Right ventricle myocardium inferior (tissue), 1 donor: ENCODE measurements at places on chromosomes 6 and 20. TPM values are rescaled to one million over a fixed set of nuclear protein-coding genes. Genes with fewer than 3 reads are reported as not detected.

The RAB32 gene
- 7.6 TPM for total RNA-seq

The PCK1 gene
- total RNA-seq: 4.4 TPM

The BAG2 gene
- 15.4 TPM for total RNA-seq

The ASIP gene
- total RNA-seq: 15.0 TPM

DNA sequence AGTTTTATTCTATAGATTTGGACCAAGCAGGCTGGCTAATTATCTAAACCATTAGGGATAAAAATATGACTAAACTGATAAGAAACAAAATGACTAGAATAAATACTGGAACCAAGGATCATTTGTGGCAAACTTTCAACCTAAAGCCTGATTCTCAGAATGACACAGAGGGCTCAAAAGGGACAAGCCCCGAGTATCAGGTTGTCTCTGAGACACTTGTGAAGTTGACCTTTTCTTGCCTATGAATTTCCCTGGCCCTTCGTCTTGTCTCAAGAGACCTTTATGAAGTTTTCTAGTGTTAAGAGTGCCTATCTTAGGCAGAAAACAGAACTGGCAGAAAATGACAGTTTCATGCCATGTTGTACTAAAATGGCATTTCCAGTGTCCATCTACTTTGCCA is 68.3 kb downstream of the IMPG1 start:
- no peak for DNase-seq

DNA sequence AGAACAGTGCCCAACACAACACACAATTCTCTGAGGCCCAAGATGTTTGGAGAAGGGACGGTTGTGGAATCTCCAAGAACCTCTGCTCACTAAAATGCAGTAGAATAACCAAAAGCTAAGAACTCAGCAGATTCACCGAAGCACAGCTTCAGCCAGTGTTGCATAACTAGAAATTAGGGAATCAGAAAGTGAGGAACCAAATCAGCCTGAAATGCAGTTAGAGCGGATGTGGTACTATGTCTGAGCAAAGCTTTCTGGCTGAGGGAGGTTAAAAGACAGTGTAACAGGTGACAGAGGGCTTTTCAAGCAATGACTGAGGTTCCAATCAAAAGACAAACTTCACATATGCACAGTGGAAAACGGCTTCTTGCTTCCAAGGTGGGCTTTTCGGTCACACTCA is 197.9 kb upstream of the KCNK16 start:
- no peak for DNase-seq

- DNase-seq: no peak
Observed at GRCh38 chr20:4488407-4489339, 233.0 kb upstream of the PRND start.

DNA sequence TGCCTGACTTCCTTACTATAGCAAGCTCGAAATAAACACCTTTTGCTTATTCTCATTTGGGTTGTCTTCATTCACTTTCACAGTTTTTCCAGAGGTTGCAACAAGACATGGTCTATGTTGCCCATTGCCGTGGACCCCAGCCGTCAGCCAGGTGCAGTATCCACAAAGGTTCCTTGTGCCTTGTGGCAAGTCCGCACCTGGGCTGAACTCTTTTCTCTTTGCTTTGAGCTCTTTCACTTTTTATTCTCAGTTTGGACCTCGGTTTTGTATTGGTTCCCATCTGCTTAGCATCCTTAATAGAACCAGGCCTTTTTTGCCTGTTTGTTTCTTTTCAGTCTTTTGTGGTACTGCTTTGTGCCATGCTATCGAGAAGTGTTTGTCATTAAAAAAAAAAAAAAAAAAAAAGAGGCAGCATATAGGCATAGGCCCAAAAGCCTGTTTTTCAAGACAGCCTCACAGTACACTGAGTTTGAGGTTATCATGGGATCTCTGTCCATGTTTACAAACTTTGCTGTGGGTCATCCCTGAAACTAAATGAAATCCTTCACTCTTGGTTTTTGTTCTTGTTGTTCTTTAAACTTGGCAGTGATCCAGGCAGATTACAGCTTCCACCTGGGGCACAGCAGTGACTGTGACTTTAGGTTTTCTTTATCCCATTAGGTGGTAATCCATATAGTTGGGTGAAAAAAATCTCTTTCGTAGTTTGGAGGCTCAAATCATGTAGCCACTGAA is 33.3 kb downstream of the GSTA3 start:
- no peak for DNase-seq

GRCh38 chr20:64116016-64116415 is 8.7 kb upstream of the NPBWR2 start:
- no peak for DNase-seq

DNA sequence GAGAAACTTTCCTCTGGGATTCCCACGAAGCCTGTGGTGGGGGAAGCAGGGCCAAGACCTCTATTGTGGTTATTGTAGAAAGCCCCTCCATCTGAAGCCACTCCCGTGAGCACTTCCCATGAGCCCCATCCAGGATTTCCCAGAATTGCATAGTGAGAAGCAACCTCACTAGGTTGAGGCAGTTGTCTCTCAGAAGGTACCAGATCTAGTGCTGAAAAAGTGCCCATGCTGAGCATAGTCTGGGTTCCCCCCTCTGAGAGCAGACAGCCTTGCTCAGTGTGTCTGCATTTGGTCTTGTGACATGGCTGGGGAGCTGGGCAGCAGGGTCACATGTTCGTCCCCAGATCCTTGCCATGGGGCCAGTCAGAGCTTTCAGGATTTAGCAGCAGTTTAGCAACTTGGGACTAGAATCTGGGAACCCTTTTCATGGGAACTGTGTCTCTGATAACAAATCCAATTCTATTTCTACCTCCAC is 38.6 kb downstream of the SLC9A8 start:
- no peak for DNase-seq

DNA sequence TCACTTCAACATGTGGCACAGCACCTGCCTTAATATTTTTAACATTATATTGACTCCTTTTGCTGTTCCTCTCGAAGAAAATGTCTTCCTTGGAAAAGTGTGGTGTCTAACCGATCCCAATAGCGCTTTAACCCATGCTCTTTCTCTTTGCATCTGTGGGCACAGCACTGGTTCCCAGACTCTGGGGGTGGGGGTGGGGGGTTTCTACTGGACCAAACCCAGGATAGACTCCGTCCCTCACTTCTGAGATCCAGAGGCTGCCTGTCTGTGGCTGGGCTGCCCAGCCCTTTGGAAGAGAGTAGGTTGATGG is 3.9 kb upstream of the ZNF292 start:
- DNase-seq: no peak

DNA sequence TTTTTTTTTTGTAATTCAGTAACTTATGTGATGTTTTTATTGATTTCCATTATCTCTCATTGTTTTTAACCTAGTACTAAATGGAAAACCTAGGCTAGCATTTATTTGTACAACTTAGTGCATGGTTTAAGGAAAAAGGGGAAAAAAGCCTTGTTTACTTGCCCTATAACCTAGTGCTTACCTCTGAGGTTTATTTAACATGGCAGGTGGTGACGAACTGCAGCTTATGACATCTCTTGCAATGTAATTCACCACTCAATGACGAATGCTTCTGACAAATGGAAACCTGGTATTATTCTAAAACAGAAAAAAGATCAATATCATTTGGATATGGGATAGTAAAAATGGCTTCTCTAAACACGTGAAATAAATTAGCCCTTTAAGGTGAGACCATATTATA is 618.6 kb upstream of the FLRT3 start:
- no peak for DNase-seq

DNA sequence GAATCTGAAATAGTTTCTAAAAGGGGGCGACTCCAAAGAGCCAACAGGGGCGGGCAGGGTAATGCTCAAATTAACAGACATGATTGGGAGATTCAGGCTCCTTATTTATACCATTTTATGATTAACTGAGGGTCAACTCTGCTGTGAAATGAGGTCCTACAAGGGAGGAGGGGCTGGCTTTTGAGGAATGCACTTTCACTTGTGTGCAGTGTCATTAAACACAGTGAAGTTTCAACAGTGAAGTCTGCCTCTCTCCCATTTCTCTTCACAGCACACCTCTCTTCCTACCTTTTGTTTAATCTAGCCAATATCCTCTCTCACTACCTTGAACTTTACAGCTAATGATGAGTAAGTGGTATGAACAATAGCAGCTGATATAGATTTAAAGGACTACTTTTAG is 557.3 kb upstream of the CITED2 start:
- no peak for DNase-seq

DNA sequence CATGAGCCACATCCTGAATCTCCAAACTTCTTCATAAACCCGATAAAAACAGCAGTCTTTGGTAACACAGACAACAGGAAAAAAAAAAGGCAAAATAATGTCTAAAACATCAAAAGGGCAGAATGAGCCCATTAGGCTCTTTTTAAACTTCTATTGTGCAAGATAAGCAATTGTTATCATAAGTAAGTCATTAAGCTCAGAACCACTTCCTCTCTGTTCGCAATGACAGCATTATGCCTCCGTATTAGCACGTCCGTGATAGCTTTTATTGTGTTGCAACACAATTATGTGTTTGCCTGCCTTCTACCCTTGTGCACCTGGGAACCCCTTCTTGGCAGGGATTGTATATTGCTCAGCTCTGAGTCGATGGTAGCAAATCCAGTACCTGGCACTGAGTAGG is 147.1 kb downstream of the LRFN2 start:
- no peak for DNase-seq

- DNase-seq: no peak
Observed at GRCh38 chr6:70686548-70687133, 19.0 kb downstream of the SMAP1 start.

GRCh38 chr6:124986164-124986563 is 23.9 kb downstream of the RNF217 start:
- no peak for DNase-seq

DNA sequence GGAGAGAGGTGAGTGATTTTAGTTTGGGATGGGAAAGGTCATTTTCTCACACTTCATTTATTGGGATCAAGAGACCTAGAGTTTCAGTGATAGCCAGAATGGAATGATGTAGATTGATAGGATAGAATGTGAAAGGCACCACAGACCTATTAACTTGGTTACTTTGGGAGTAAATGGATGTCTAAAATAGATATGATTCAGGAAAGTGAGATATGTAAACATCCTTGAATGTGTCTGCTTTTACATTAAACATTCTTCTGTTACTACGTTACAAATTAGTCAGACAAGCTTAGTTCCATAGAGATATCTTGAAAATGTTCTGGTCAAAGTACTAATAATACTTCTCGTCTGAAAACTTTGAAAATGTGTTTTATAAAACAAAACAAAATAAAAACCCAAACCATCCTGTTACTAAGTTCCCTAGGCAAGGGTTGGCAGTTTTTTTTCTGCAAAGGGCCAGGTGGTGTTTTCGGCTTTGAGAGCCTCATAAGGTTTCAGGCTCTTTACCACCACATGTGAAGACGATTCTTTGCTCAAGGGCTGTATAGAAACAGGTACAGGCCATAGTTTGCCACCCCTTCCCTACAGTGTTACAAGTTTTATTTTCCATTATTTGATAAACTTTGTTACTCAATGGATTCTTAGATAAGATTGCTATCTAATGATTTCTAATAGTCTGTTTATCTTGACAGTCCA is 3.4 kb downstream of the CYB5R4 start:
- DNase-seq: no peak
